ENCODE measurements at places on chromosomes 4 and X.

GRCh38 chr4:159410076-159410777, 307.3 kb downstream of the RAPGEF2 start:
- DNase-seq = no peak

DNA sequence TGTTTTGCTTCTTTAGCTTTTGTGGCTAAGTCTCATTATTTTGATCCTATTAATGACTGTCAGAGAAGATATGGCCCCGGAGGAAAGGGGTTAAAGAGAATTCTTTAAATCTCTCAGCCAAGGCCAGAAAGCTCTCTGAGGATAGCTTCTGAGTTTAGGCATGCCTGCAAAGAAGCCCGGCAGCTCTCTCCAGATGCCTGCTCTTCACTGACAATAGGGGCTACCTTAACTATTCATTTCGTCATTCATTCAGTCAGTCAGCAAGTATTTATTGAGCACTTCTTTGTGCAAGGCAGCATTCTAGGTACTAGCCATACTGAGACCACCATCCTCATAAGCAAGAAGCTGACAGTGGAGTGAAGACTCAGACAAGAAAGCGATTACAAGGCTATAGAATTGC, 34.0 kb upstream of the BMP15 start:
- no peak for DNase-seq

DNA sequence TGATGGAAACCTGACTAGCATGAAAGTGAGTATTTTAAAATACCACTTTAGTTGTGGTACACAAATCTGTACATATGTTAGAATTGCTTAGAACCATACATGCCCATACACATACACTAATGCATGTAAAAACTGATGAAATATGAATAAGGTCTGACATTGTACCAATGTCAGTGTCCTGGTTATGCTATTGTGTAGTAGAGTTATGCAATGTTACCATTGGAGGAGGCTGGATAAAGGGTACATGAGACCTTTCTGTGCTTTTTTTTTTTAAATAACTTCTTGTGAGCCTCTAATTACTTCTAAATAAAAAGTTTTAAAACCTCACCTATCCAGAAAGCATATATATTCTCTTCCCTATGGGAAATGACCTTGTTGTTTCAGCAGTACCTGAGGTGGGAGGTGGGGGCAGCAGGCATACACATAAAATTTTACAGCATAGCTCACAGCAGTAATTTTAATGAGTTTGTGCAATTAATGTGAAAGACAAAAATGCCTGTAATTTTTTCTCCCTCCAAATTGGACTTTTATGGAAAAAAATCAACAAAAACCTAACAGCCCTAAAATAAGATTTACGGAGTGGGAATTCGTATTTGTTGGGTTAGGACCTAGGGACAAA, 97.6 kb downstream of the RAP1GDS1 start:
- no peak for DNase-seq

DNA sequence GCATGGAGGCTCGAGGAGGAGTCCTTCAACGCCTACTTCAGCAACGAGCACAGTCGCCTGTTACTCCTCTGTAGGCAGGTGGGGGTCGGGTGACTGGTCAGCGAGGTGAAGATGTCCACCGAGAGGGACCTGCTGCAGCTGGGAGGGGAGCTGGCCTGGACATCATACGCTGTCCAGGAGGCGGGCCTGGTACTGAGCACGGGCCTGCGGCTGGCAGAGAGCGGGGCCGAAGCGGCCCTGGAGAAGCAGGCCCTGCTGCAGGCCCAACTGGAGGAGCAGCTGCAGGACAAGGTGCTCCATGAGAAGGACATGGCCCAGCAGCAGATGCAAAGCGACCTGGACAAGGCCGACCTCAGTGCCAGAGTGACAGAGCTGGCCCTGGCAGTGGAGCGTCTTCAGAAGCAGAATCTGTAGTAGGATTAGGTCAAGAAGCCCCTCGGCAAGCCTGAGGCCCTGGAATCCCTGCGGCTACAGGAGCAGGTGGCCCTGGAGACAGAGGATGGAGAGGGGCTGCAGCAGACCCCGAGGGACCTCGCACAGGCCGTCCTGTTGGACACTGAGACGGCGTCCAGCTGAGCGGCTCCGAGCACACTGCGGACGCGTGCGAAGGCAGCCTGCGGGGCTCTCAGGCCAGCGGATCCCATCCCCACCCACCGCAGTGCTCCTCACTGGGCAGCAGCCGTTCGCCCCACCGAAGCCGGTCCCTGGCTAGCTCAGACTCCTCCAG, 11.9 kb downstream of the SMIM10L2A start:
- no peak for DNase-seq

DNA sequence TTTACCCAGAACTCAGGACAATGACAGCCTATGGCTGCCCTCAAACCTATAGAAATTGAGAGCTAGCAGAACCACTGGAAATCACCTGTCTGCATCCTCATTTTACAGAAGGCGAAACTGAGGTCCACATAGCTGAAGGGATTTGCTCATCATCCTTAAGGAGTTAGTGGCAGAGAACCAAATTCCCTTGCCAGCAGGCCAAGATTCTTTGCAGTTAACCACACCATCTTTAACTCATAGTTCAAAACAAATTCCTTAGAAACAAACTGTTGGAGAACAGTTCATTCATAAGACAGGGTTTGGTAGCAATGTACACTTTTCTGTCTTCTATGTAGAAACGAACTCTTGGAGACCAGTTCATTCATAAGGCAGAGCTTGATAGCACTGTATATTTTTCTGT, 37.9 kb upstream of the RAP2C start:
- no peak for DNase-seq

- DNase-seq = no peak
These were observed 5.5 kb upstream of the WFS1 start for GRCh38 chr4:6264225-6264540.

DNA sequence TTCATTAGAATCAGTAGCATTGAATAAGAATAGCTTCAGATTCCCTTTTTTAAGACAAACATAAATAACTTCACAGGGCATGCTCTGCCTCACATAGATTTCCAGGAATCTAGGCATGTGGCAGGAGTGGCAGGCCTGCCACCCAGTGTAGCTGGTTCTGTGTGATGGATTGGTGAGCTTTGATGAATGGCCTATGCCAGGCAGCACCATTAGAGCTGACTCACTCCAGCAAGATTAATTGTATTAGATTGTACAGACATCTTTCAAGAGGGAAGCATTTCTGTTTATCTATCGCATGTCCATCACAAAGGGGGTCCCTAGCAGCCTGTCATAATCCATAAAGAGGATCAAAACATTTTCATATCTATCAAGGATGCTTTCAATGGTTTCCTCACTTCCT, 71.9 kb downstream of the NAA11 start:
- DNase-seq = no peak

DNA sequence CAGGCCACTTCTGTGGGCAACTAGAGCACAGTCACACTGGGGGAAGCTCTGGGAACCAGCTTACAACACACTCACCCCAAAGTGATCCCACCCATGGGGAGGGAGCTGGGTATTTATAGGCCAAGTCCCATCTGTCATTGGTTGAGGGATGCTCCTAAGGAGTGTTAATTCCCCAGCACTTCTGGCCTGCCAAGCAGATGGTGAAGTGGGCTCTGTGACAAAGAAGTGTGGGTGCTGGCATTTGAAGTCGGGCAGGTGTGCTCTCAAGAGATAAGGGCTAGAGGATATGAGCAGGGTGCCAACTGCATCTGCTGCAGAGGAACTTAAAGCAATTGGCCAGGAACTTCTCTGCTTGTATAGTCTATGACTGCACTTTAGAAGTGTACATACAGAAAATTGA, 30.9 kb downstream of the PTCHD1 start:
- no peak for DNase-seq

- DNase-seq = no peak
These were observed 51.6 kb downstream of the RTL5 start for GRCh38 chrX:72080150-72080549.

DNA sequence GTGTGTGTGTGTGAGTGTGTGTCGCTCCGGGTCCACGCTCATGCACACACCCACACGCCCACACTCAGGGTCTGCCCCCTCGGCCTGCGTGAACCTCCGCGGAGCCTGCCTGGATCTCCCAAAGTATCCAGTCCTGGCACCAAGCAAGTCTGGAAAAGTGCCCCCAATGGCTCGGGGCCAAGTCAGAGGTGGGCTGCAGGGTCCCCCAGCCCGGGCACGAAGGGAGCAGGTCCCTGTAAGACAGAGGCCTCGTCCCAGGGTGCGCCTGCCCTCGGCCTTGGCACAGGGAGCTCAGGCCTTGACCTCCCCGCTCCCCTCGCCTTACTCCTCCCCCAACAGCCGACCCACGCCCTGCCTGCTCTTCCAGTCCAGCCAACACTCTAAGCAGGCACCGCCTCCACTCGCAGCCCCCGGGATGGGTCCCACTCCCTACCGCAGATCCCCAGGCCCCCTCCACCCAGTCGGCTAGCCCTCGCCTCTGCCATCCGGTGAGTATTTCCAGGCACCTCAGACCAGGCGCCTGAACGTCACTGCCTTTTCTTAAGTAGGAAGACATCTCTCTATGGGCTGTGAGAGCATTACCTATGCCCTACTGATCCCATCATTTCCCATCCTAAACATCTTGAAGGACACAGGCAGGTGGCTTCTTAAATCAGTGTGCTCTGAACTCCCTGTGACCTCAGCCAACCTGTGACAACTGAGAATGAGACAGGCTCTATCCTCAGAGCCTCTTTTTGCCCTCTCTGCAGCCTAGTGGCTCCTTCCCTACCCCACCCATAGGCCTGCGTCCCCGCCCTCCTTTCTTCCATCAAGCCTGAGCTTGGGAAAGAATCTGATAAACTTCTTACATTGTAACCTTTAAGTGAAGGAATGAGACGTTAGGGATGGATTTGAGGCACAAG, 704 bp downstream of the FAM114A1 start:
- no peak for DNase-seq

GRCh38 chr4:6826781-6827508, 44.4 kb downstream of the KIAA0232 start:
- DNase-seq = no peak

DNA sequence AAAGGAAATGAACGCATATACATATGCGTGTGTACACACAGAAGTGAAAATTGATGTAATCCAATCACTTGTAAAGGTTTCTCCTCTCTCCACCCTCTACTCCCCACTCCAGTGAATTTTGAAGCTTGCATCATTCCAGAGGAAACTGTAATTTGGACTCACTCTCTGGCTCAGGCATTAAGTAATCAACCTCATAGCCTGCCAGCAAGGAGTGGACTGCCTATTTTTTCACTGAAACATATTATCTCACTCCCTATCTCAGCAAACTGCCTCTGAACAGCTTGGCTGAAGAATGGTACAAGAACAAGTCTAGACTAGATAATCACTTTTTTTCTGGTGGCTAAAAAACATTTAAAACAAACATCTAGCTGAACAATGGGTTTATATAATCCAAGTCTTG, 124.2 kb downstream of the C4orf51 start:
- no peak for DNase-seq

DNA sequence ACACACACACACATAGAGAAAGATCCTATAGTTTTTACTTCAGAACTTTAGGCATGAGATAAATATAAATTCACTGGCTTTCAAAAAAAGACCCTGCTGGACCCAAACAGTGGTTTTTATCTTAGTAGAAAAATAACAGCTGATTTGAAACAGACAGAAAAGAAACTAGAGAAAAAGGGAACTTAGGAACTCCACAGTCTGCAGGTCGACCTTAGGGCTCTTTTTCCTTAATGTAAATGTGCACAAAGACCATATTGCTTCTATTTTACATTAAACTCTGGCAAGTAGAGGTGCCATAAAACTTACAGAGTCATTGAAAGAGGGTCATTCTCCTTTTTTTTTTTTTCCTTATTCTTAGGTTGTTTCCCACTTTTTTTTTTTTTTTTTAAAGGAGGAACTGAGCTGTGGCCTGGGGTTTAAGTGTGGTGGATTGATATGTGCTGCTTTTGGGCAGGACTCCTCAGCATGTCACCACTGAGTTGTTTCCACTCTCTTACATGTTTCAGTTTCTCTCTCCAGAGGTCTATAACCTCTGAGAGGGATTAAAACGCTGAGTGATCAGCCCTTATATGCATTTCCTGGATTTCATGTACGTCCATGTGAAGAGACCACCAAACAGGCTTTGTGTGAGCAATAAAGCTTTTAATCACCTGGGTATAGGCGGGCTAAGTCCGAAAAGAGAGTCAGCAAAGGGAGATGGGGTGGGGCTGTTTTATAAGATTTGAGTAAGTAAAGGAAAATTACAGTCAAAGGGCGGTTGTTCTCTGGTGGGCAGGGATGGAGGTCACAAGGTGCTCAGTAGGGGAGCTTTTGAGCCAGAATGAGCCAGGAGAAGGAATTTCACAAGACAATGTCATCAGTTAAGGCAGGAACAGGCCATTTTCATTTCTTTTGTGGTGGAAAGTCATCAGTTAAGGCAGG, 70.8 kb upstream of the PACRGL start:
- DNase-seq = no peak

DNA sequence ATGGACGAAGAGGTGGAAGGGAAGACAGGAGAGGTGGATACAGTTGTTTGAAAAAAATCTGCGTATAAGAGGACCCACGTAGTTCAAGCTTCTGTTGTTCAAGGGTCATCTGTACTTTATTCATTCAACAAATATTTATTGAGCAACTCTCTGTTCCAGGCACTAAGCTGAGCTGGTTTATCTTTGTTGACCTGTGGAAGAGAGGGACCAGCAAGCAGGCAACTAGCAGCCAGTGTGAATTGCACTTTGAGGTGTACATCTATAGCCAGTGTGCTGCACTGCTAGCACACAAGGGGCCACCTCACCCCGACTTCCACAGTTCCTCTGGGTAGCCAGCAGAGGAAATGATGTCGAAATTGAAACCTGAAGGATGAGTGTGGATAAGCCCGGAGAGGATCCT, 191.4 kb downstream of the SOWAHB start:
- no peak for DNase-seq

- peak; percentile 50 for DNase-seq
These were observed 30.5 kb downstream of the PLAC8 start for GRCh38 chr4:83083925-83084475.

DNA sequence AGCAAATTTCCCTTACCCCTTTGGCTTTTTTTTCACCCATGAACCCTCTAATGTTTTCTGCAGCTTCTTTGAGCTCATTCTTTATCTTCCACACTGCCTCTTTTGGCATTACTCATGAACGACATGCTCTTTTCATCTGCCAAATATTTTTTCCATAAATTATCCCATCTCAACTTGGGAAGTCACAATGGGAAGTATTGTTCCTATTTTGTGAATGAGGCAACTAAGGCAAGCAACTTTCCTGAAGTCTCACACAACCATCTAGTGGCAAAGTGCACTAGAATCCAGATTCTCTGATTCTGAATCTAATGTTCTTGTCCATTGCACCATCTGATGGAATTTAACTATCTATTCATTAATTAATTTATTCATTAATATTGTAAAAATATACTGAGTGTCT, 625 bp downstream of the RTL9 start:
- DNase-seq = no peak

GRCh38 chrX:111652719-111653118, 28.3 kb upstream of the ALG13 start:
- DNase-seq = no peak

DNA sequence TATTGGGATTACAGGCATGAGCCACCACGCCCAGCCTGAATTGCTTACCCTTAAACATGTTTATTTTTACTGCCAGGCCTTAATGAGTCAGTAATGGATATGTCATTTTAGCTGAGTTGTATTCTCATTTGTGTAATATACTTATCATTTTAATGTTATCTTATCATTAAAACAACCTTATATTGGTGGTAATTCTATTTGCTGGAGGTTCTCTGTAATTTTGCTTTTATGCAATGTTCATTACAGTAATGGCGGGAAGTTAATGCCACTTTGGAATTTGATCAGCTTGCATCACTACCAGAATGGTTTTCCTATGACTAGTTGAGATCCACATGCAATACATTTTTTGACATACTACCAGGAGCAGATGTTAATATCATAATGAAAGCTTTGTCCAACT, 6.3 kb upstream of the PGAM4 start:
- DNase-seq = no peak
